ENCODE measurements at places on chromosomes 3 and 15.
A peak's percentile ranks its signal among the peaks of the same experiment; 100 is the strongest.

DNA sequence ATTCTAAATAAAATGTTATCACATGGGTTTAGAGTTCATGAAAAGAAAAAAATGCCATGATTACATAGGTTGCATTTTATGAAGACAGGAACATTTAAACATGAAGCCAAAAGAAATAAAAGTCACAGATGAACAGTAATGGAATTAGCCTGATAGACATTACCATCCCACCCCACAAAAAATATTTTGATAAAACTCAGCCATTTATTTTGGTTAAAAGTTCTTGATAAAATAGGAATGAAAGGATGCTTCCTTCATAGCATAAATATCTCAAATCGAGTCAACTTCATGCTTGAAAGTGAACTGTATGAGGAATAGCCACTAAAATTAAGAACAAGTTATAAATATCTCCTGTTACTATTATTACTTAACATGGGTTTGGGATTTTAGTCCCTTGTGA is 101.9 kb upstream of the TMC3 start:
- DNase-seq, result no peak

GRCh38 chr15:80887148-80887547 is 102.5 kb downstream of the MESD start:
- no peak for DNase-seq

GRCh38 chr15:92648190-92648875 is 7.2 kb downstream of the FAM174B start:
- DNase-seq, result no peak

- DNase-seq, result no peak
These were observed 17.4 kb upstream of the ATP2B2 start for GRCh38 chr3:10522646-10523303.

DNA sequence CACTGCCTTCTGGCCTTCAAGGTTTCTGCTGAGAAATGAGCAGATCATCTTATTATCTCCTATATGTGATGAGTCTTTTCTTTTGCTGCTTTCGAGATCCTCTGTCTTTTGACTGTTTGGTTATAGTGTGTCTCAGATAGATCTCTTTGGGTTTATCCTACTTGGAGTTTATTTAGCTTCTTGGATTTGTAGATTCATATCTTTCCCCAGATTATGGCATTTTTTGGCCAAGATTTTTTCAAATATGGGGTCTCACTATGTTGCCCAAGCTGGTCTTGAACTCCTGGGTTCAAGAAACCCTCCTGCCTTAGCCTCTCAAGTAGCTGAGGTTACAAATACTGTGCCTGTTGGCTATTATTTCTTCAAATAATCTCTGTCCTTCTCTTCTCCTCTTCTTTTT is 150.3 kb downstream of the PDE8A start:
- DNase-seq, result no peak

- no peak for DNase-seq
These were observed 9.8 kb downstream of the P2RY14 start for GRCh38 chr3:151268267-151269235.

- DNase-seq, result no peak
These were observed 28.9 kb downstream of the CSTA start for GRCh38 chr3:122353893-122354401.

DNA sequence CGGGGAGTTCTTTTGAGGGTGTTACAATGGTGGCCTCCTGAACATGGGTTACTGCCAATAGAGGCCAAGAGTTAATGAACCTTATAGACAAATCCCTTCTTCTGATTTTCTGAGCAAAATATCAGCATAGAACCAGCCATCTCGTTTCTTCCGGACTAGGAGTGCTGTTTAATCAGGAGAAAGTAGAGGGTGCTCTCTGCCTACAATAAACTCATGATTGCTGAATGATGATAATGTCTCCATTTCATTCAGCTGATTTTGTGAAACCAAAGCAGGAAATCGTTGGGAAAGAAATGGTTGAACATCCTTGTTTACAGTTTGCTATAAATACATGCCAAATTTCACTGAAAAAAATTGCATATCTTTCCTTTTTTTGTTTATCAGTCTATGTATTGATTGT is 142.8 kb upstream of the PLSCR5 start:
- peak; percentile 44 for DNase-seq

- DNase-seq, result no peak
These were observed 3.6 kb upstream of the ANPEP start for GRCh38 chr15:89818287-89818686.

DNA sequence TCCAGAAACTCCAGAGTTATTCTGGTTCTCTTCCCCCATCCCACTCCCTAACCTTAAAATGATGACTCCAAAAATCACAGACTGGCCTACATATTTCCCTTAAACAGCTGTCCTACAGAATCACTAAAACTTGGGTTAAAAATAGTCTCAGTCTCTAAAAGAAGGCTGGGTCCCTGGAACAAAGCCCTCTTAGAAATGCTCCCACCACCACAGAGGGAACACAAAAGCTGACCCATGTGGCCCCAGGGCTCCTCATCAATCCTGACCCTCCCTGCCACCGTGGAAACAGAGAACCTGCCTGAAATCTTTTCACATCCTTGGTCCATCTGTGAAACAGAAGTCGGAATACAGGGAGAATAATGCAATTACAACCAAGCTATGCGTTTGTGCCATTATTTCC is 55.7 kb upstream of the DCLK3 start:
- no peak for DNase-seq

DNA sequence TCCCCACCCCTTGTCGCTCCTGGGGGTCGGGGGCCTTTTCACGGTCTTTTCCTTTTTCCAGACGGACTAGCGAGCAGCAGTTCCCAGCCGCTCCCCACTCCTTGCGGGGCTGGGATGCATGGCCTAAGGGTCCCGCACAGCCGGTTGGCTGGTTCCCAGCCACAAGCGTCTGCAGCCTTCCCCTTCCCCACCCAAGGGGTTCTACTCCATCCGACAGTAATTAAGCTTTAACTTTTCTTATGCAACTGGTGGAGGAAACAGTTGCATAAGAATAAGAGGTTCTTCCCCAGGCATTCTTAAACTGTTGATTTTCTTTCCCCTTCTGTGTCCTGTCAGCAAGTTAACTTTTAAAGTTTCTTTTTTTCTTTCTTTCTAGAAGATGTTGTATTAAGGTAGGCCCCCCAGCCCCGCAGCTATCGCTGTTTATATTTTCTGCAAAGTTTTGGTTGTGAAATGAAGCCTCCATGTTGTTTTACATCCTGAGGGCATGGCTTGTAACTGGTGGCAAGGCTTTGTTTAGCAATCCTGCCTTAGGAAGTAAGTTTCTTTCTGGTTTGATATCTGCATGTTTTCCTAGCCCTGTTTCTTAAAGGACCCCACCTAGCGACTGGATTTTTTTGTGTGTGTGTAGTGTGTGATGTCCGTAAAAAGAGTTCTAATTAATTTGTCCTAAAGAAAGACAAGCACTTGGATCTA is 207.5 kb downstream of the ZNF385D start:
- DNase-seq, result no peak

DNA sequence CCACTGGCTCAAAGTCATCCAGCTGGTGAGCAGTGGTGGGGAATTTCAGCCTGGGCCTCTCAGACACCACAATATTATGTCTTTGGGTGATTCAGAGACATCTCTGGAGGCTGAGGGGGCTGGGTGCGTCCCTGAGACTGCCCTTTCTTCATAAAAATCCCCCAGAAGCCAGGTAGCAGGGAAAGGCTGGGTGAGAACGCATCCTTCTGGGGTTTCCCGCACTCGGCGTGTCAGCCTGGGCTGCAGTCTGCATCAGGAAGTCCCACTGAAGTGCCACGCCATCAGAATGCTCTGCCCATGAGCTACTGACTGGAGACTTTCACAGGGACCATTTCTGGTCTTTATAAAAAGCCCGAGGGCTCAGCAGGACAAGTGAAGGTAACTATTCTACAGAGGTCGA is 148.8 kb upstream of the SLC6A11 start:
- DNase-seq, result no peak

DNA sequence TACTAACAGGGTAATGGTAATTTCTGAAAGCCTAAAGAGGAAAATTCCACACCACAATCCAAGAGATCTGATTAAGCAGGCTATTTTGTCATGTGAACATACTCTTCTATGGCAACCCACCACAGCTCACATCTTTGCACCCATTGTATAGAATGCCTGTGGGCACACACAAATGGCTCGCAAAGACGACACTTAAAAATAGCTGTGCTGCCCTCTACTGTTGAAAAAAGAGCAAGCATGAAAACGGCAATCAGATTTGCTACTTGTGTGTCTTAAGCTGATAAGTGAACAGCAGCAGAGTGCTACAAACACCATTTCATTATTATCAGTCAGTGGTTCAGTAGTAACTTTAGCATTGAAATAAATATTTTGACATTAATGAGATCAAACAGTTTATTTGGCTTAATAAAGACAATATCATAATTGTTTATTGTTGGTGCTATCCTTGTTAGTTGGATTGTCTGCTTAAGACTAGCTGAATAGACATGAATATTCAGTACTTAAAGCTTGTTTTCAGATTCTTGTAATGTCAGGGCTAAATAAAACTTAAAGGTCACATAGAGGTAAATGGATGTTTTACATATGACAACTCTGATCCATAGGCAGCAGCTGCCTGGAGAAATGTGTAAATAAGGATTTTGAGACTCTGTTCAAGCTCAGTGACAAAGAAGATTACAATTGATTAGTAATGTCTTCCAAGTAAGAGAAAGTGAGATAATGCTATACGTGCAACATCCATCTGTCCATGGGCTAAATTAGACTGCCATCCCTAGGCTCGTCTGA is 199.1 kb downstream of the LRRN1 start:
- DNase-seq, result no peak

- no peak for DNase-seq
These were observed 317.3 kb upstream of the ARPP21 start for GRCh38 chr3:35322070-35322469.

DNA sequence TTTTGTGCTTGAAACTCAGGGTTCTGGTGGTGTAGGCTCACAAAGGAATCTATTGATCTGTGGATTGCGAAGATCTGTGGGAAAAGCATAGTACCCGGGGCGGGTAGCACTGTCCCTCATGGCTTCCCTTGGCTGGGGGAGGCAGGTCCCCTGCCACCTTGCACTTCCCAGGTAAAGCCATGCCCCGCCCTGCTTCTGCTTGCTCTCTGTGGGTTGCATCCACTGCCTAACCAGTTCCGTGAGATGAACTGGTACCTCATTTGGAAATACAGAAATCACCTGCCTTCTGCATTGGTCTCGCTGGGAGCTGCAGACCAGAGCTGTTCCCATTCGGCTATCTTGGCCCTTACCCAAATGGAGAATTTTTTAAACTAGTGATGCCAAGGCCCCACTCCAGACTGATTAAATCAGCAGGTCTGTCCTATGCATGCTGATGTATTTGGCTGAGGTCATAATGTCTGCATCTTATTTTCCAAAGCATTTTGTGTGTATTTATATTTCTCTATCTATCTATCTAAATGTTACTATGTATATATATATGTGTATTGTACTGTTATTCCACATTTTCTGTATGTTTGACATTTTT is 65.5 kb upstream of the SLC7A14 start:
- no peak for DNase-seq
